ENCODE measurements at places on chromosomes 5 and 9. TPM values are rescaled to one million over a fixed set of nuclear protein-coding genes. Genes with fewer than 3 reads are reported as not detected.

DNA sequence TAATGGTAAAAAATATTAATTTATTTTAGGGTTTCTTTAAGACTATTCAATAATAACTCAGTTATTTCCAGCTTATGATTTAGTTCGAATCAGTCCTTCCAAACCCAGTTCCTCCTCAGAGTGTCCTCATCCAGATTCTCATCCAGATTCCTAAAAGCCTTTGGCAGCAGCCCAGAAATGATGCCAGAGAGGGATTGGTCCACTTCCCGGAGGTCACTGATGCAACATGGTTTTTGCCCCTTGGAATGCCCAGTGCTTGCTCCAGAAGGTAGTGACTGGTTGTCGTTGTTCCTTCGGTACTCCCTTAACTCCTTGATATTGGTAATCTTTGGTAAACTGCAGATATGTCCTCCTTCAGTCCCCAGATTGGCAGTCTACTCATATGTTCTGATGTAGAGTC lies 493.1 kb upstream of the DMAC1 start:
- no peak for DNase-seq

GRCh38 chr5:1950708-1951103 lies 68.0 kb upstream of the IRX4 start:
- DNase-seq, result peak; percentile 86

DNA sequence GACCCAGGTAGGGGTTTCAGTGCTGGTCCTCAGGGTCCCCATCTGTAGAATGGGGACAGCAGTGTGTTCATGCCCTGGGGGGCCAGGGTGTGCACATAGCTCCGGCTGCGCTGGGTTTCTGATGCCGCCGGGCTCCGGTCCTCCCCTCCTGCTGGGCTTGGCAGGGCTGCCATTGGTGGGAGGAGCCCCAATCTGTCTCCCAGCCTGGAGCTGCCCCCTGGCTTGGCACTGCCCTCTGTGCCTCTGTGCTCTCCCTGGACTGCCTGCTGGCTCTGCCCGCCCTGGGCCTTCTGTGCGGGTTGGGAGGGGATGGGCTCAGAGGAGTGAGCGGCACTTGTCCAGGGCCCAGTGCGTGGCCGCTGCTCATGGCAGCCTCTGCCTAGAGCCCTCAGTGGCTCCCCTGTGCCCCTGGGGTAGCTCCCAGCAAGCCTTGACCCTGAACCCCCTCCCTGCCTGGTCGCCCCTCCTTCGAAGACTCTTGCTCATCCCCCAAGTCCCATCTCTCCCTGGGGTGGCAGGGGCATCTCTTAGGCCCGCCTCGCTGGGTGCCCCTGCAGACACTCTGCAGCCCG lies 35.7 kb downstream of the RXRA start:
- peak; percentile 48 for DNase-seq

- peak; percentile 85 for DNase-seq
Observed at GRCh38 chr9:133478851-133479711, at the start of gene SLC2A6. Gene SLC2A6 (minus strand): TSS chr9:133479099. CDS start chr9:133479059, 40 bp downstream.

DNA sequence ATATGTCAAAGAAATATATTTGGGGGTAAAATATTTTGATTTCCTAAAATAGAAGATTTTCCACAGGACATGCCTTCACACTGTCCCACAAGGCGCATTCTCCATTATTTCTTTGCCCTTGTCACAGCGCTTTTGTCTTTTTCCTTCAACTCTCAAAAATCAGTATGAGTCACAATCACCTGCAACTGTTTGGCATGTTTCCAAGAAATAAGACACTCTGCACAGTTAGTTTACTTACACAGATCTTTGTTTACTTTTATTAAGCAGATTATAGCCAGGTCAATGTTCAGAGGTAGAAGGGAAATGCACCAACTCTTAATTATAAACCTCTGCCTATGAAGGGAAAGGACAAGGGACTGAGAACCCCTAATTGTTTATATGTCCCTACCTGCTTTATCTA lies 9.5 kb downstream of the CEMIP2 start:
- DNase-seq, result no peak

- no peak for DNase-seq
Observed at GRCh38 chr5:58477760-58478376, 13.4 kb upstream of the GAPT start.

DNA sequence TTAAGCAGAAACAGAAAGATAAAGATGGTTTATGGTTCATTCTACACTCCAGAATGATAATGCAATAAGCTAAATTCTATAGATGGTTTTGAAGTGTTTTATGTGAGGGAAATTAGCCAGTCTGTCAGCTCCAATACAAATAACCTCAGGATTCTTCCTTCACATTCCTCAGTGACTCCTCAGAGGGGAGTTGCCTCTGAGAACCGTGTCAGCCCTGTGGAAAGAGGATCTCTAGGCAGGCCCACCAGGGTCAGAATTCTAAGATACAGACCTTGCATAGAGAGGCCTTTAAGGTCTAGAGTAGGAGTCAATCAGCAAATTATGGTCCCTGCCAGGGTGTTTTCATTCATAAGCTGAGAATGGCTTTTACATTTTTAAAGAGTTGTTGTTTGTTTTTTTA lies 26.6 kb downstream of the RUSC2 start:
- DNase-seq, result peak; percentile 92

DNA sequence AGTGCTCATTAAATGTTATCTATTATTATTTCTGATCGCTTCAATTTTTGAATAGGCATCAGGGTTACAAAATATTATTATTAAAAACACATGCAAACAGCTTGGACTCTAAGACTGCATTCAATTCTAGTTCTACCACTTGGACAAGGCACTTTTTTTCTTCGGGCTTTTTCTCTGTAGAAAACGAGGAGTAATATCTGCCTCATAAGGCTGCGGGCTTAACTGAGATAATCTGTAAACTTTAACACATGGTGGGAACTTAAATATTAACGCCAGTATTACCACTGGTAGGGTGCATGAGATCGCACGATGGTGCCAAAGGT lies 511 bp upstream of the SPDL1 start:
- no peak for DNase-seq

DNA sequence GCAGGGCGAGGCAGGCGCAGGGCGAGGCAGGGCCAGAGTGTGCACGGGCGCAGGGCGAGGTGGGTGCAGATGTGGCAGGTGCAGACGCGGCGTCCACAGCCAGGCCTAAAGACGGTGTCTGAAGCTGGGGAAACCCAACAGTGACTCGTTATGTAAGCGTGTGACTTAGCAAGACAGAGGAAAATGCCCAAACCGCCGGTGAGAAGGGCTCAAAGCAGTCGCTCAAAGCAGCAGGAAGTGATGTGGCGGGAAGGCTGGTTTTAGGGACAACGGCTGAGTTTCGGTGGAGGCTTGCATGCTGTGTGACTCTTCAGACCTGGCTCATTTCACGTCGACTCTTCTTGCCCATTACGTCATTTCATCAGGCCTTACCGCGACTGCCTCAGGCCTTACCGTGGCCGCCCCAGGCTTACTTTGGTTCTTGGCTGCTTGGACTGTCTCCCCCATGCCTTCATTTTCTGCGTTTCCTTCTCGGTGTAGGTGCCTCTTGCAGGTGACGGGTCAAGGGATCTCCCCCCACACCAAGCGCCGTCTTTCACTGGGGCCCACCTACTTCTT lies 50.5 kb upstream of the EXOC3 start:
- peak; percentile 42 for DNase-seq

- no peak for DNase-seq
Observed at GRCh38 chr9:13487498-13487897, 208.0 kb upstream of the MPDZ start.

DNA sequence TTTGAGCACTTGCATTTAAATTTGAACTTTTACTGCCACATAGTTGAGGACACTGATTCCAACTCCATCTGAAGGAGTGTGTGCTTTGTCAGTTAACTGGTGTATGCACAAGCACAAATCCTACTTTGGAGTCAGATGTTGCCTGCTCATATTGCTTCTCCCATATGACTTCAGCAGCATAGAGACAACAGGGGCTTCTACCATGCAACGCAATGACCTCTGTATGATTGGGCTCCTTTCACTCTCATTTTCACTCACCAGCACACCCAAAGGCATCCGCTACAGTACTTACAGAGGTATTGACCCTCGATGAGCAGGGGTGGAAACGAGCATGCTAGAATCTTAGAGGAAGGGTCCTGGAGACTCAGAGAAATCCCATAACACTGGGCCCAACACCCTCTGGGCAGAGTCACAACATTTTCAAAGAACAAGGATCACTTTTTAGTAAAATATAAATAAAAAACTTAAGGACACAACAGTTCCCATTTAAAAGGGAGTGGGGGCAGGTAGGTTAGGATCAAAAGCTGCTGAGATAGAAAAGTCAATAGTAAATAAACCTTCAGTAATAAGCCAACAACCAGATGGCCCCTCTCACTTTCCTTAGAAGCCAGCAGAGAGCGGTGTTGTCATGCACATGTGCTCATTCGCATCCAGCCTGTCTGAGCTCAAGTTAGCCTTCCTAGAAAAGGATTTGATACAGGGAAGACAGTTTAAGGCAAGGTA lies 203.8 kb downstream of the SNCAIP start:
- DNase-seq, result peak; percentile 28

- no peak for DNase-seq
Observed at GRCh38 chr5:93403141-93403928, 177.7 kb downstream of the NR2F1-AS1 start.

DNA sequence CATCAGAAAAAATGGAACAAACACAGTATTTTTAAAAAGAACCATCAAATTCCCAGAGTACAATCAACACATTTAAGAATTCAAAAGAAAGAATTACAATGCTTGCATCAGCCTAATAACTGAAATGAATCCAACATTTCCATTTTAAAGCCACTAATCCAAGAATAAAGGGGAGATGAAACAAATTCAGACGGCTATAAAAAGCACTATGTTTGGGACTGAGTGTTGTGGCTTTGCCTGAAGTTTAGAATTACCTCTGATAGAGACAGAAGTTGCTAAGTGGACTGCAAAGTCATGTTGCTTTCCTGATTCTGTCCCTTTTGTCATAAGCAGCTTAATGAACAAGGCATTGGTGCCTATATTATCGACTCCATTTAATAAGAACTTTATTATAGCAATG lies 135.4 kb upstream of the RGMB start:
- no peak for DNase-seq

- DNase-seq, result peak; percentile 59
Observed at GRCh38 chr9:129702589-129703520, 37.4 kb downstream of the PRRX2 start.

GRCh38 chr5:131463656-131464055 lies 171.4 kb downstream of the RAPGEF6 start:
- DNase-seq, result no peak

DNA sequence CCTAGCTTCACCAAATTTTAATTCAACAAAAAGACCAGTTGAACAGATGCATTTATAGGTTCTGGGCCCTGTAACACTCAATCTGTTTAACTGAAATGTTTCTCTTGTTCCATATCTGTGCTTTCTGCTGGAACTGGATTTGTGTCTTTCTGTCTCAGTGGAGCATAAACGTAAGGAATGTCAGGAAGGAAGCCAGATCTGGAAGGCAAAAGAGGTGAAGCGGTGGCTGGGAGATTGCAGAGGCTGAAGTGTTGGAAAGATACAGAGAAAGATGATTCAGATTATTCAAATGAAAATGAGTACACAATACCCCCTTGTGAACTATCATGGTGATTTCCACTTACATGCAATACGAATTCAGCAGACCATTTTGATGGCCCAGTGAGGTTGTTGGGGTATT lies 406.8 kb downstream of the BRINP1 start:
- no peak for DNase-seq

- DNase-seq, result no peak
Observed at GRCh38 chr9:130128251-130128650, 44.0 kb upstream of the NCS1 start.

DNA sequence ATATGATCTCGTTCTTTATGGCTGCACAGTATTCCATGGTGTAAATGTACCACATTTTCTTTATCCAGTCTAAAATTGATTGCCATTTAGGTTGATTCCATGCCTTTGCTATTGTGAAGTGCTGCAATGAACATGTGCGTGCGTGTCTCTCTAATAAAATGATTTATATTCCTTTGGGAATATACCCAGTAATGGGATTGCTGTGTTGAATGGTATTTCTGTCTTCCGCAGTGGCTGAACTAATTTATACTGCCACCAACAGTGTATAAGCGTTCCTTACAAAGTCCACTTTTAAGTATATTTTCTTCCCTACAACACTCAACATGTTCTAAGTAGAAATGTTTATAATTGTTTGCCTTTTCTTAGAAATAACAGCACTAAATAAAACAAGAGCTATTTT lies 521.9 kb downstream of the DTWD2 start:
- no peak for DNase-seq

DNA sequence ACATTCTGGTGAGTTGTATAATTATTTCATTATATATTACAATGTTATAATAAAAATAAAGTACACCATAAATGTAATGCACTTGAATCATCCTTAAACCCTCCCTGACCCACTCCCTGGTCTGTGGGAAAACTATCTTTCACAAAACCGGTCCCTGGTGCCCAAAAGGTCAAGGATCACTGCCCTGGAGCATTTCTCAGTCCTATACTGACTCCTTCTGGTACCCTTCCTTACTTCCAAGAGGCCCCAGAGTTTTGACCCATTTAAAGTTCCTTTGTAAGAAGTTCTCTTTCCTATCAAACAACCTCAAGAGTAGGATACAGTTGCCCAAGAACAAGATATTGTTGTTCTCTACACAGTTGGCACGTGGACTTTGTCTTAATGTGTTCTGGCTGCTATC lies 88.9 kb upstream of the TRPM3 start:
- DNase-seq, result no peak

Gene PDLIM4
- 130 TPM for total RNA-seq

Gene PTGR1
- 66.2 TPM for total RNA-seq

Gene CARTPT
- total RNA-seq, result not detected

Gene REEP2
- 1.8 TPM for total RNA-seq

Gene PKD2L2
- total RNA-seq, result not detected

Gene ZNF189
- 31.1 TPM for total RNA-seq

Gene PCDHGA4
- 0.23 TPM for total RNA-seq

Gene FGD3
- not detected for total RNA-seq

Gene POU5F2
- not detected for total RNA-seq

Gene GABRA6
- not detected for total RNA-seq

Gene DDX41
- total RNA-seq, result 125 TPM

Gene PCDHA9
- not detected for total RNA-seq

Gene INVS
- 14.0 TPM for total RNA-seq

Gene IFNA21
- not detected for total RNA-seq

Gene CCDC192
- not detected for total RNA-seq

Gene IFNK
- not detected for total RNA-seq

Gene RMRP
- total RNA-seq, result 8,012 TPM

Gene TMEM267
- 7.8 TPM for total RNA-seq

Gene IL5
- not detected for total RNA-seq

Gene CTXN3
- total RNA-seq, result not detected

Gene MAMDC2
- not detected for total RNA-seq

Measured in MG63 (cell line).